ENCODE measurements at places on chromosomes 5 and 9. TPM values are rescaled to one million over a fixed set of nuclear protein-coding genes. Genes with fewer than 3 reads are reported as not detected.

DNA sequence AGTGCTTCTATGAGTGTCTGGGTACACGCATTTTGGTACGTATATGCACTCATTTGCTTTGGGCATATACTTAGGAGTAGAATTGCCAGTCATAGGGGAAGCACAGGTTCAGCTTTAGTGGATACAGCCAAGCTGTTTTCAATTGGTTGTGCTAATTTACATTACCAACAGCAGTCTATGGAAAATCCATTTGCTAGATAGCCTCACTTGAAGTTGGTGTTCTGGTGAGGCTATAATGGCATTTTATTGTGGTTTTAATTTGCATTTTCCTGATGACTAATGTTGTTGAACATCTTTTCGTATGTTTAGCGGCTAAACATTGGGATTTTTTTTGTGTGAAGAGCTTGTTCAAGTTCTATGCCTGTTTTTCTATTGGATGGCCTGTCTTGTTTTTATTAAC lies 76.8 kb upstream of the ANKH start:
- no peaks in the 10 kb centered on the region for H3K27me3 ChIP-seq
- H3K36me3 ChIP-seq: no peaks in the 10 kb centered on the region
- no peaks in the 10 kb centered on the region for H3K4me1 ChIP-seq
- H3K27ac ChIP-seq: no peak overlapping the region
- no peak overlapping the region for H3K4me3 ChIP-seq

The SPAG8 gene
- 0.40 TPM for polyA plus RNA-seq

The PHAX gene
- polyA plus RNA-seq: 27.7 TPM

The OTULINL gene
- not detected for polyA plus RNA-seq

DNA sequence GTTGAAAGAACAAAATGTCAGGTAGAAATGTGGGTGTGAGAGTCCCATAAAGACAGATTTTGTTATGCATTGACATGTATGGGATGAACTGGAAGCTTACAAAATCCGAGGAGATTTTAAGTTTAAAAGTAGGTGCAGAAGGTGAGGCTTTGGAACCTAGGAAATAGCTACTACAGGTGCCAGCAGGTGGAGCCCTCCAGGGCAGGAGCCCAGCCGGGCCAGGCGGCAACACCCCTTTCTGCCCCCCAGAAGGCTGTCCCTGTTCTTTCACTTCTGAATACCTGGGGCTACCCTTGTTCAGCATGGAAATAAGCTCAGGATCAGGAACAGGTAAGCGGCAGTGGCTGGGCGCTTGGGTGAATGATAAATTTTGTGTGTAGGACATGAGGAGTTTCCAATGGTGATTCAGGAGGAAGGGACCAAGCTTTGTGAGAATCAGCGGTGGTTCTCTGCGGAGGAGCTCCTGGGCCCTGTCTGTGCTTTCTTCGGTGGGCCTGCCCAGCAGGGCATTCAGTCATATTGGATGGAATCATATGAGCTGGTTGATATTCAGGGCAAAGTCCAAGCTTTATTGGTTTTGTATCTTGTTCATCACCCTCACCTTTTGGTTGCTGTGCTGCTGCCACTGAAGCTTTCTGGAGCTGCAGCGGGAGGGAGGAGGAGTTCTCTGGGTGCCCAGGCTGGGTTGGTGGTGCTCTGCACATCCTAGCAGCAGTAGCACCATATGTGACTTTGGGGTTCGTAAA lies 12.3 kb downstream of the PCBD2 start:
- no peaks in the 10 kb centered on the region for H3K4me1 ChIP-seq
- H3K36me3 ChIP-seq: peaks cover 74% of the 10 kb centered on the region
- no peak overlapping the region for H3K4me3 ChIP-seq
- H3K27ac ChIP-seq: no peak overlapping the region
- DNase-seq: peak; percentile 33

The CDX1 gene
- polyA plus RNA-seq: not detected

DNA sequence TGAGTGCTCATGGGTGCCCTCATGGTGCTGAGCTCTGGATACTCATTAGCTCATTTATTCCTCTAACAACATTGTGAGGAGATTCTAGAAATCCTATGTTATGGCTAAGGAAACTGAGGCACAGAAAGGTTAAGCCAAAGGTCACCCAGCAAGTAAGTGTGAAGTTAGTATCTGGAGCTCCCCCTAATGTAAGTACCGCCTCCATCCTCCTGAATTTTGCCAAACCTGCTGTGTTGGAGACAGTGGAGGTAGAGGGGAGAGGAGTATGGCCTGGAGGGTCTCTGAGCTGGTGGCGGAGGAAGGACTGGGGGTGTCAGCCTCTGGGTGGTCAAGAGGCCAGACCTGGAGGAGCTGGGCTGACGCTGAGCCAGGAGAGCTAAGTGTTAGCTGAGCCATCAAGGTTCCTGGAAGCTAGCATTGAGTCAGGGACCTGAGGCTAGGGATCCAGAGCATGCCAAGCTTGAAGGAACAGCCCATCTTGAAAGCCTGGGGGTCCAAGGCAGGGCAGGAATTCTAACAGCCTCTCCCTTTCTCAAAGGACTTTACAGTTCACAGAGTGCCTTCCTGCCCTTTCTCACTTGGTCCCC lies 114.8 kb downstream of the RGS3 start:
- DNase-seq: no peak
- H3K36me3 ChIP-seq: no peaks in the 10 kb centered on the region
- H3K27ac ChIP-seq: no peak overlapping the region
- no peaks in the 10 kb centered on the region for H3K27me3 ChIP-seq

GRCh38 chr5:132812123-132812765 lies 858 bp upstream of the SOWAHA start:
- no peak overlapping the region for H3K27ac ChIP-seq
- no peaks in the 10 kb centered on the region for H3K36me3 ChIP-seq
- no peak overlapping the region for H3K4me3 ChIP-seq
- H3K4me1 ChIP-seq: peaks cover 3% of the 10 kb centered on the region
- no peaks in the 10 kb centered on the region for H3K27me3 ChIP-seq

The FCN2 gene
- not detected for polyA plus RNA-seq

GRCh38 chr5:10856683-10857337 lies 95.8 kb upstream of the DAP start:
- no peaks in the 10 kb centered on the region for H3K4me1 ChIP-seq
- H3K27me3 ChIP-seq: peaks cover 69% of the 10 kb centered on the region
- DNase-seq: peak; percentile 62
- no peaks in the 10 kb centered on the region for H3K36me3 ChIP-seq
- no peak overlapping the region for H3K27ac ChIP-seq

DNA sequence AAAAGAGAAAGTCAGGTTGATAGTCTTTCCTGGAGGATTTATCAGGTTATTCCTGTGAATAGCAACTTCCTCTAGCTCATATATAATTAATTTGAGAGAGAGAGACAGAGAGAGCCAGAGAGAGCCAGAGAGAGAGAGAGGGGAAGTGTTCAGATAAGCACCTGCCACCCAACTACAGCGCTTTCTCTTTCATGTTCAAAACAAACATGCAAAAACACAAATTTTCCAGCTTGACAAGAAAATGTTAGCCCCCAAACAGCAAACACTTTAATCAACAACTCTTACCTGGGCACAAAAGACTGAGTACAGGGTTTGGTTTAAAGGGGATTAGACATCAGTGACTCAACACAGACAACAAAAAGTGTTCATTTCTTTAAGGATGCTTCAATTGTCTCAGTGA lies 61.7 kb upstream of the PLPP6 start:
- no peaks in the 10 kb centered on the region for H3K4me1 ChIP-seq
- peaks cover 9% of the 10 kb centered on the region for H3K27me3 ChIP-seq
- H3K27ac ChIP-seq: no peak overlapping the region
- DNase-seq: no peak
- no peak overlapping the region for H3K4me3 ChIP-seq

DNA sequence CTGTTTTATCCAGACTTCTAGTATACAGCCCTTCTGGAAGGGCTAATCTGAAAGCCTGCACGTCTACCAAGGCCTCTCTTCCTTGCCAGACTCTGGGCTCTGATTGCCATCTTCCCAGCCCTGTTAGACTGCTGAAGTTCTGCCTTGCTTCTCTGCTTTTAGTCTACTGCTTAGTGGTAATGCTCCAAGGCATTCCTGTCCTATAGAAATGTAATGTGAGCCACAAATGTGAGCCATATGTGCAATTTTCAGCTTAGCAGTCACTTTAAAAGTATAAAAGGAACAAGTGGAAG lies 32.1 kb downstream of the WNK2 start:
- H3K4me1 ChIP-seq: no peaks in the 10 kb centered on the region
- no peak overlapping the region for H3K27ac ChIP-seq

The LCNL1 gene
- polyA plus RNA-seq: 0.11 TPM

The FUBP3 gene
- 68.9 TPM for polyA plus RNA-seq

The SLCO6A1 gene
- polyA plus RNA-seq: 0.26 TPM

The GPR150 gene
- not detected for polyA plus RNA-seq

GRCh38 chr5:125411071-125411743 lies 664.8 kb upstream of the ZNF608 start:
- H3K36me3 ChIP-seq: no peaks in the 10 kb centered on the region
- H3K27ac ChIP-seq: no peak overlapping the region
- H3K4me3 ChIP-seq: no peak overlapping the region
- no peaks in the 10 kb centered on the region for H3K27me3 ChIP-seq
- no peaks in the 10 kb centered on the region for H3K4me1 ChIP-seq

The ADAMTSL1 gene
- not detected for polyA plus RNA-seq

DNA sequence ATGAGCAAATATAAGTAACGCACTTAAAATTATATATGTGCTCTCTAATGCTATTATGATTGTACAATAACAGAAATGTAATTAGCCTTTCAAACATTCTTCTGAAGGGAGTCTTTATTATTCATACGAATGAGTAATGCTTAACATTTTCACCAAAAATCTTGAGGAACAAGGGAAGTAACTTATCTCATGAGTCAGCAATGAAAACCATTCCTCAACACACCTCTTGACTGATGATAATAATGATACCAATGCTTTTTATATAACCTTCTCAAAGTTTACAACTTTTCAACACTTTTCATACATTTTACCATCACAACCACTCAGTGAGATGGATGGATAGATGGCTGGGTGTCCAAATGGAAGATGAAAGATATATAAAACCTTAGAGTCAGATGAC lies 369.3 kb downstream of the BNC2 start:
- no peak for DNase-seq
- no peak overlapping the region for H3K4me3 ChIP-seq
- no peaks in the 10 kb centered on the region for H3K4me1 ChIP-seq
- H3K27ac ChIP-seq: no peak overlapping the region
- no peaks in the 10 kb centered on the region for H3K27me3 ChIP-seq

DNA sequence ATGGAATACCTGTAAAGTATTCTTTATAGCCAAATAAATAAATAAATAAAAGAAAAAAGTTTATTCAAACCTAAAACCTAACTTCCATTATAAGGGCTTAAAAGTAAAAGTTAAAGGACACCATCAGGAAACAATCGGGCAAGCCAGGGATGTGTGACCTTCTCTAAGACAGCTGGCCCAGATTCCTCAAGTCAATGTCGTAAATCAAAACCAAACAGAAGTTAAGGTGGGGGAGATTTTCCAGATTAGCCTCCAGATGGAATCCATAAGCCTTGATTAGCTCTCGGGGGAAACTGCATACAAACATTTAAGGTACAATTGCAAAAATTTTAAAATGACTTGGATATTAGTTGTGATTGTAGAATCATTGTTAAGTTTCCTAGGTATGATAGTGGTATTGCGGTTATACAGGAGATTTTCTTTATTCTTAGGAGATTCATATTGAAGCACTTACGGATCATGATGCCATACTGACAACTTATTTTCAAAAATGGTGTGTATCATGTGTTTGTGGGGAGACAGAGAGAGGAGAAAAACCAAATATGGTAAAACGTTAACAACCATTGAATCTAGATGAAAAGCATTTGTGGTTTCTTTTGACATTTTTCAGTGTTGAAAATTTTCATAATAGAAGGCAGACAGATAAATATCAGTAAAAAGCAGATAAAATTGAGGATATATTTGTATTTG lies 21.5 kb upstream of the MGAT1 start:
- H3K27me3 ChIP-seq: no peaks in the 10 kb centered on the region
- H3K4me3 ChIP-seq: no peak overlapping the region
- H3K27ac ChIP-seq: no peak overlapping the region
- peaks cover 6% of the 10 kb centered on the region for H3K4me1 ChIP-seq

The HAPLN1 gene
- not detected for polyA plus RNA-seq

GRCh38 chr9:16090907-16091629 lies 538.2 kb downstream of the CCDC171 start:
- H3K4me3 ChIP-seq: no peak overlapping the region
- H3K27me3 ChIP-seq: no peaks in the 10 kb centered on the region
- no peak for DNase-seq
- no peak overlapping the region for H3K27ac ChIP-seq
- no peaks in the 10 kb centered on the region for H3K36me3 ChIP-seq

The ABL1 gene
- 59.7 TPM for polyA plus RNA-seq

The PRSS3 gene
- not detected for polyA plus RNA-seq

The RASEF gene
- not detected for polyA plus RNA-seq

DNA sequence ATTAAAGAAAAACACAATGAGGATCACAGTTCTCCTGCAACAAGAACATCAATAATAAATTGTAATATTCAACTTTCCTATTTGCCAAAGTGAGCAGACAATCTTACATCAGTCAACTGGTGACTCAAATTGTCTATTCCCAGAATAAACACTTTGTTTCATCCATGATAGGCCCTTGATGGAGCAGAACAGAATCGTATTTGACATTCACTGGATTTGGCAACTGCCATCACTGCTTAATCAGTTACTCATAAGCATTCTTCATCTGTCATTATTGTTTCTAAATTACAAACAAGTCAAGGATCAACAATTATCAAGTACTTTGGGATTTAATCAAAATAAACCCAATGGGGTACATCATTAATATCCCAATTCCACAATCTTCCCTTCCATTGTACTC lies 398.4 kb downstream of the GABRG2 start:
- H3K36me3 ChIP-seq: no peaks in the 10 kb centered on the region
- DNase-seq: no peak
- no peak overlapping the region for H3K27ac ChIP-seq
- H3K4me3 ChIP-seq: no peak overlapping the region
- H3K27me3 ChIP-seq: no peaks in the 10 kb centered on the region

DNA sequence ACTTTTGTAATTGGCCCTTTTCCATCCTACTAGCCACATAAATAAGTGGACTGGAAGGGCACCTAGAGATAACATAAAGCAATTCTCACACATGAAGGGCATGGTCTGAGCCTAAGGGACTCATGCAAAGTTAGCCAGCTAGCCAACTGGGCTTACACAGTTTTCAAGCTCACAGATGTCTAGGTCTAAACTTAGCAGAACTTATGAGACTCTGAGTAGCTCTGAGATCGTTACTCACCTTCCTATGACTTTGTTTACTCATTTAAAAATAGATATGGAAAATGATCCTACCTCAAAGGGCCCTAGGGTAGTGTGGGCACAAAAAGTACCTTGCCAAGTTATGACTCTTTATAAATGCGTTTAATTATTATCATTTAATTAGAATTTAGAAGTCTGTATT lies 410.4 kb upstream of the MPDZ start:
- H3K4me3 ChIP-seq: no peak overlapping the region
- H3K4me1 ChIP-seq: no peaks in the 10 kb centered on the region
- no peaks in the 10 kb centered on the region for H3K36me3 ChIP-seq

The SLIT3 gene
- polyA plus RNA-seq: not detected

The LRRC19 gene
- polyA plus RNA-seq: not detected
